Upper lobe of right lung (tissue), 1 donor: ENCODE measurements at places on chromosomes 3 and 15. TPM values are rescaled to one million over a fixed set of nuclear protein-coding genes. Genes with fewer than 3 reads are reported as not detected.

GRCh38 chr15:27499191-27499590 lies 528.2 kb downstream of the GABRG3 start:
- no peaks in the 10 kb centered on the region for H3K27me3 ChIP-seq
- no peaks in the 10 kb centered on the region for H3K36me3 ChIP-seq
- H3K4me3 ChIP-seq, result no peak overlapping the region
- no peaks in the 10 kb centered on the region for H3K4me1 ChIP-seq

GRCh38 chr15:48273049-48273448 lies 58.2 kb upstream of the DUT start:
- DNase-seq, result no peak
- no peak overlapping the region for H3K4me3 ChIP-seq
- H3K4me1 ChIP-seq, result no peaks in the 10 kb centered on the region
- no peak overlapping the region for H3K27ac ChIP-seq
- peaks cover 4% of the 10 kb centered on the region for H3K27me3 ChIP-seq

DNA sequence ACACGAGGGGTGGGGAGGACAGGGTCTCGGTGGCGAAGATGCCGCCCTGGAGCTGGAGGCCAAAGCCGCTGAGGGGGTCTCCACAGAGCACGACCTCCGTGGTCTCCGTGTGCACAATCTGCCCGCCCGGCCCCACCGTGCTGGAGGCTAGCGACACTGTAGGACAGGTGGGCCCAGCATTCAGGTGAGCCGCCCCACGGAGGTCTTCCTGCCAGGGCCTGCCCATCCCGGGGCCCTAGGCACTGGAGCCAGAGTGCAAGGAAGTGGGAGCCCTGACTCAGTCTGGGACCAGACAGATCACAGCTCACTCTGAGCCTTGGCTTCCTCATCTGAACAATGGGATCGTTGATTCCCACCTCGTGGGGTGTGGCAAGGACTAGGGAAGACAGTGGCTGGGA lies 25.8 kb downstream of the GRIP2 start:
- no peaks in the 10 kb centered on the region for H3K36me3 ChIP-seq
- no peak overlapping the region for H3K27ac ChIP-seq
- peaks cover 7% of the 10 kb centered on the region for H3K27me3 ChIP-seq
- H3K4me1 ChIP-seq, result no peaks in the 10 kb centered on the region
- no peak overlapping the region for H3K4me3 ChIP-seq
- DNase-seq, result peak; percentile 51

DNA sequence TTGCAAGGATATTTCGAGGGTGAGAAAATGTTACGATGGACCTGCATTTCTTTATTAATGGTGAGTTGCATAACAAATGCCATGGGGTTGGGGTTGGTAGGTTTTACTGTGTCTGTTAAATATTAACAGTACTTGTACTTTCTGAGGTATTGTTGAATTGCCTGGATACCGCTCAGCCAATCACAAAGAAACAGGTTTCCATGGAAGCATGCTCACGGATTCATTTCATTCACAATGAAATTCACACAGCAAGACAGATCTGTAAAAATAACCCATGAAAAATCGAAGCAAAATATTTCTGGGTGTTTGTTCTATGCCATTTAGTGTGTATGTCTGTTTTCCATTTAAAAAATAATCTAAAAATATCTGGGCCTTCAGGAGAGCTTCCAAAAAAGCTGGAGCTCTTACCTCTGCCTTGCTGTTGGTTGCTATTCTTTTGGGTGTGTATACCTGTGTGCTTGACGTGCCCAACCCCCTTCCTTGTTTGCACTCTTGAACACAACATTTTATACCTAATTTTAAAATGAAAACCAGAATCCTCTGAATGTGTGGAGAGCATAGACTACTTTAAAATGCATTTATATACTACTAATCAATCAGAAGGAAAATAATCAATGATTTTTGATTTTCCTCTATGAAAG lies 479.8 kb upstream of the TBL1XR1 start:
- no peaks in the 10 kb centered on the region for H3K27me3 ChIP-seq
- H3K36me3 ChIP-seq, result no peaks in the 10 kb centered on the region
- peaks cover 28% of the 10 kb centered on the region for H3K4me1 ChIP-seq
- DNase-seq, result no peak
- H3K4me3 ChIP-seq, result no peak overlapping the region

DNA sequence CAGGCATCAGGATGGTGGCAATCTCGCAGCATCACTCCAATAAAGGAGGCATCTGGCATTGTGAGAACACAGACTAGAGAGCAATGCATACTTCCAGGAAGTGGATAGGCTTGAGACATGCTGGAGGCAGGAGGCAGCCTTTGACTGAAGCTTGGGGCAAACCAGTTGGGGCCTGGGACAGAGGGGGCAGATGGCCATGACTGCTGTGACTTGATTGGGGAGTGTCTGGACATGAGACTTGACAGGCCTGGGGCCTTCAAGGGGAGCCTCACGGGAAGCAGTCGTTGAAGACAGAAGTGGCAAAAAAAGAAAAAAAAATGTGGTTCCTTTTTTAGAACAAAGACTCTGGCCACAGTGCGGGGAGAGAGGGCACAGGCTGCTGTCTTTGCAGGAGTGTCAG lies 44.7 kb upstream of the CHRNA7 start:
- no peaks in the 10 kb centered on the region for H3K4me1 ChIP-seq
- H3K27ac ChIP-seq, result no peak overlapping the region
- H3K27me3 ChIP-seq, result no peaks in the 10 kb centered on the region
- no peak for DNase-seq
- H3K36me3 ChIP-seq, result no peaks in the 10 kb centered on the region

GRCh38 chr3:149085828-149086231 lies 503 bp downstream of the HLTF start:
- H3K4me1 ChIP-seq, result peaks cover 9% of the 10 kb centered on the region
- H3K27me3 ChIP-seq, result no peaks in the 10 kb centered on the region
- H3K27ac ChIP-seq, result peak overlapping the region; percentile 68
- H3K4me3 ChIP-seq, result peak overlapping the region; percentile 77

GRCh38 chr3:162217647-162218046 lies 721.0 kb downstream of the OTOL1 start:
- H3K4me1 ChIP-seq, result no peaks in the 10 kb centered on the region
- no peaks in the 10 kb centered on the region for H3K27me3 ChIP-seq
- DNase-seq, result no peak

GRCh38 chr3:14124223-14124614 lies 451 bp downstream of the CHCHD4 start:
- peaks cover 34% of the 10 kb centered on the region for H3K4me1 ChIP-seq
- H3K27me3 ChIP-seq, result no peaks in the 10 kb centered on the region

DNA sequence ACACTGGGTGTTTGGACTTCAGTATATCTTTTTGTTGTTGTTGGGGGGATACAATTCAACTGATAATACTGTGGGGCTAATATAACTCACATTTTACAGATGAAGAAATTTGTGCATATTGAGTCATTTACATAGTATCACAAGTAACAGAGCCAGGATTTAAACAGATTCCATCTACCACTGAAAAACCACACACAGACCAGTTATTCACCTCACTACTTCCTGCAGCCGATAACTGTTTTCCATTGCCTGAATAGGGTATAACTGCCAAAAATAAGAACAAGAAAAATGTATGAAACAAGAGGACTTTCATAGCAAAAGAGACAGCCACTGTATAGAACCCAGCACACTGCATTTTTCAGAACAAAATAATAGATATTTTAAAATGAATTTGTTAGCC lies 215.8 kb upstream of the CNTN6 start:
- no peak overlapping the region for H3K4me3 ChIP-seq
- no peaks in the 10 kb centered on the region for H3K4me1 ChIP-seq
- no peak overlapping the region for H3K27ac ChIP-seq
- no peaks in the 10 kb centered on the region for H3K36me3 ChIP-seq
- no peak for DNase-seq
- no peaks in the 10 kb centered on the region for H3K27me3 ChIP-seq

- no peak for DNase-seq
- H3K4me3 ChIP-seq, result no peak overlapping the region
- no peak overlapping the region for H3K27ac ChIP-seq
- peaks cover 35% of the 10 kb centered on the region for H3K36me3 ChIP-seq
- H3K27me3 ChIP-seq, result no peaks in the 10 kb centered on the region
- H3K4me1 ChIP-seq, result no peaks in the 10 kb centered on the region
Observed at GRCh38 chr3:49911611-49912010, 7.9 kb upstream of the MST1R start.

DNA sequence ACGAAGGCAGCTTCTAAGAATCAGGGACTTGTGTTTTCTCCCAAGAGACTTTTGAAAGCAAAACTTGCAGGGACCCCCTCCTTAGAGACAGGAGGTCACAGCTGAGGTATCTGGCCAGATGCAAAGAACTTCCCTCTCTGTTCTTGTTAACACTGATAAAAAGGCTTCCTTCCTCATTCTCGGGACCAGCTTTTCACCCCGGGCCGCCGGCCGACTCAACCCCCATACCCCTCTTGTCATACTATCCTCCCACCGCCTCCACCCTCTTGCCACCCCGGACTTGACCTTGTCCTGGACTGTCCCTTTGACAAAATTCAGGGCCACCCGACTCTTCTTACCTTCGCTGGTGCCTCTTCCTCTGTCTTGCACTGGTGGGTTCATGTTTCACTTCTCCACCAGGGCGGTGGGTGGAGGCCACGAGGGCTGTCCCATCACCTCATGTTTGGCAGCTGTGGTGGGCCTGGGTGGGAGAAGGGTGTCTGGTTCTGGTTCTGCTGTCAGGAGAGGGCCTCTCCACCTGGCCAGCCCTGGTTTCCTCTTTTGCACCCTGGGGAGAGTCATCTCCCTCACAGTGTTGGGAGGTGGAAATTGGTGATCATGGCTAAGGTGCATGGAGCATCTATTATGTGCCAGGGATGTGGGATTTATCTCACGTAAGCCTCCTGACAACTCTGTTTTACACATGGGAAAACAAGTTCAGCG lies 32.5 kb downstream of the BHLHE40 start:
- no peaks in the 10 kb centered on the region for H3K27me3 ChIP-seq
- peaks cover 26% of the 10 kb centered on the region for H3K4me1 ChIP-seq
- no peaks in the 10 kb centered on the region for H3K36me3 ChIP-seq
- H3K4me3 ChIP-seq, result no peak overlapping the region
- no peak overlapping the region for H3K27ac ChIP-seq

GRCh38 chr15:80562033-80562432 lies 133.1 kb upstream of the ABHD17C start:
- H3K27me3 ChIP-seq, result no peaks in the 10 kb centered on the region
- peak overlapping the region; percentile 58 for H3K27ac ChIP-seq
- H3K36me3 ChIP-seq, result no peaks in the 10 kb centered on the region
- H3K4me3 ChIP-seq, result no peak overlapping the region
- DNase-seq, result no peak
- peaks cover 39% of the 10 kb centered on the region for H3K4me1 ChIP-seq

DNA sequence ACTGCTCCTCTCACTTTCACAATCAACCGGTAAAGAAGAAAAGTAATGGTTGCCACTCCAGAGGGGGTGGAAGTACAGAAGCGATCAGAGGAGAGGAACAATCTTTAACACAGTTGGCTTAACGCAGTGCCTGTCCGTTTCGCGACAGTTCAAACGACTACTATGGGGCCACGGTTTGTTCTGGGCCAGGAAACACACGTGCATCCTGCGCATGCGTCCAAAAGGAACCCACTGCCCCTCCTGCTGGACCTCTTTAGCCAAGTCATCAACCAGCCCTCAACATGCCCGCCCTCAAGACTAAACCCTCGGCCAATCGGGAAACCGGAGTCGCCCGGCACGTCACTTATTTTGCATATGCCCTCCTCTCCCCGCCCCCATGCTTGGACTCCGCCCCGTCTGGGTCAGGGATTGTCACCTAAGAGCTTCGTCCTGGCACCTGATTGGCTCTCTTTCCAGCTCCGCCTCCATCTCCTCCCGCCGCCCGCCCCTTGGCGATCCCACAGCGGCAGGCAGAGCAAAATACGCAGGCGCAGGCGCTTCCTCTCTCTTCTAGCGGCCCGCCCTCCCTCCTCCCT lies 345 bp upstream of the CDV3 start:
- peaks cover 50% of the 10 kb centered on the region for H3K4me1 ChIP-seq
- peak; percentile 100 for DNase-seq
- no peaks in the 10 kb centered on the region for H3K27me3 ChIP-seq
- H3K36me3 ChIP-seq, result peaks cover 28% of the 10 kb centered on the region
- H3K4me3 ChIP-seq, result peak overlapping the region; percentile 86
- peak overlapping the region; percentile 91 for H3K27ac ChIP-seq

DNA sequence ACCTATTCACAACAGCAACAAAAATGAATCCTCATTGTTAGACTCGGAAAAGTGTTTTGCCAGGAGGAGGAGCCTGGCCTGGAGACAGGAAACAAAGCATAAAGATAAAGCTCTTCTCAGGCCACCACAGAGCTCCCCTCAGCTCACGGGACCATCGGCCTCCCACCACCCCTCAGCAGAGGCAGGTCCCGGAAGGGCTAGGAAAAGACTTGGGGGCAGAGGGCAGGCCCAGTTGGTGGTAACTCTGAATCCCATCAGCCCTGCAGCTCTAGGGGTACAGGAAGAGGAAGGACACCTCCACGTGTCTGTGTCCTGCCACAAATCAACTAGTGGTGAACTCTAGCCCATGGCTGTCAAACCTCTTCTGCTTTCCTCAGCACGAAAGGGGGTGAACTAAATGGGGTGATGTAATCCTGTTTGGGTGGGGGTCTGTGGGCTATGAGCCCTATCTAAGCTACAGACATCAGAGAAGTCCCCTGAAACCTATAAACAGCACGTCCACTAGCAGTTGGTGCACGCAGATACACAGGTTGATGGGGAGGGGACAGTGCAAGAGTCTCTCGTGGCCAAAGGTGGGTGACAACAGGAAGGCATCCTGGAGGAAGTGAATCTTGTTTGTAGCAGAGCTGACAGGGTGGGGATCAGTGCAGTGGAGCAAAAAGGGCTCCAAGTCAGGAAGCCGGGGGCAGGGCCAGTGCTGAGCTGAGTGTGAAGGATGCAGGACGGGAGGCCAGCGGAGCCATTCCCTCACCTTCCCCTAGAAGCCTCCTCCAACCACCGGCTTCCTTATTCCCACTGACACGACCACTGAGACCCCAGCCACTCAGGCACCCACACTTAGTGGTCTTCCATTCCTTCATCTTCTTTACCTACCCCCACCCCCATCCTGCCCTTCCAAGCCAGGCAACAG lies 111.1 kb upstream of the HACD2 start:
- peak overlapping the region; percentile 79 for H3K27ac ChIP-seq
- DNase-seq, result no peak
- H3K27me3 ChIP-seq, result no peaks in the 10 kb centered on the region
- no peak overlapping the region for H3K4me3 ChIP-seq
- H3K36me3 ChIP-seq, result peaks cover 12% of the 10 kb centered on the region

GRCh38 chr3:5731100-5731499 lies 543.6 kb downstream of the EDEM1 start:
- no peak for DNase-seq
- H3K27me3 ChIP-seq, result no peaks in the 10 kb centered on the region
- no peaks in the 10 kb centered on the region for H3K36me3 ChIP-seq
- no peaks in the 10 kb centered on the region for H3K4me1 ChIP-seq

DNA sequence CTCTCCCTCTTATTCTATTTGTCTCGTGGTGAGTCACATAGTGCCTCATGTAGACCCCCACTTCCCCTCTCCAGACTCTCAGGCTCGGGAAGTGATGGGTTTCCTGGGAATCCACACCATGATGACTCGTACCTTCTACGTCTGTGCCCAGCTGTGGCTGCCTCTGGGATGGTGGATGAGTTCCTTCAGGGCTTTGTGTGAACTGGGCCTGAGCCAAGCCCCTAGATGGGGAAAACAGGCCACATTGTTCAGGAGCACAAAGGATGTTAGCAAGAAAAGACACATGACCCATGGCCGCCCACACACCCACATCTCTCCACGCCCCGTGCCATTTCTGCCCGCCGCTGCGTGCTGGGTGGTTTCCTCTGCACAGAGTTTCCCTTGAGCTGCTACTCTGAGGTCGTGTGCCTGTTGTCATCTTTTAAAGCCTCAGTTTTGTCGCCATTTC lies 10.5 kb downstream of the ISG20 start:
- H3K4me3 ChIP-seq, result no peak overlapping the region
- H3K27me3 ChIP-seq, result no peaks in the 10 kb centered on the region
- no peaks in the 10 kb centered on the region for H3K36me3 ChIP-seq

Gene CCNL1
- total RNA-seq, result 140 TPM

Gene RAB5A
- total RNA-seq, result 71.7 TPM

Gene PLA2G4B
- 14.4 TPM for total RNA-seq

Gene CAMP
- total RNA-seq, result not detected

Gene CAV3
- total RNA-seq, result 0.32 TPM
